ENCODE measurements at places on chromosomes 2 and 18.

GRCh38 chr2:122734766-122735424 is 979.4 kb downstream of the TSN start:
- DNase-seq, result no peak

GRCh38 chr2:152335016-152335725 is at the start of gene FMNL2:
Gene FMNL2 (plus strand): TSS chr2:152335174.
- peak; percentile 70 for DNase-seq

- no peak for DNase-seq
Observed at GRCh38 chr2:86249579-86250391, 50.5 kb downstream of the MRPL35 start.

DNA sequence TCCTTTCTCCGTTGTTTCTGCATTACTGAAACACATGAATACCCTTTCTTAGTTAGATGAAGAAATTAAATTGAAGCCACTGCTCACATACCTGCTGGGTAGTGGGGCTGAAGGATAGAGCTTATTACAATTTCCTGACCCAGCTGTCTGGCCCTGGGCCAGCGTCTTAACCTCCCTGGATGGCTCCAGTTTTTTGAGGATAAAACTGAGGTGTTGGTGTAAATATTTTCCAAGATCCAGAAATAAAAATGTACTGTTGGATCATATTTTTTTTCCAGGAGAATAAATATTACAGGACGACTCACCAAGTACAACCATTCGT is 3.5 kb downstream of the RNF144A start:
- DNase-seq, result no peak

GRCh38 chr2:240921995-240922244 is 15.8 kb downstream of the CROCC2 start:
- no peak for DNase-seq

- no peak for DNase-seq
Observed at GRCh38 chr2:10831400-10831985, 18.9 kb upstream of the PDIA6 start.

Data from stimulated activated CD4-positive, alpha-beta T cell treated with anti-CD3 and anti-CD28 coated beads, Interleukin-2, amount 100 ng/mL, for 24 hours (primary cell).